ENCODE measurements at places on chromosomes 4 and X.
A peak's percentile ranks its signal among the peaks of the same experiment; 100 is the strongest.

DNA sequence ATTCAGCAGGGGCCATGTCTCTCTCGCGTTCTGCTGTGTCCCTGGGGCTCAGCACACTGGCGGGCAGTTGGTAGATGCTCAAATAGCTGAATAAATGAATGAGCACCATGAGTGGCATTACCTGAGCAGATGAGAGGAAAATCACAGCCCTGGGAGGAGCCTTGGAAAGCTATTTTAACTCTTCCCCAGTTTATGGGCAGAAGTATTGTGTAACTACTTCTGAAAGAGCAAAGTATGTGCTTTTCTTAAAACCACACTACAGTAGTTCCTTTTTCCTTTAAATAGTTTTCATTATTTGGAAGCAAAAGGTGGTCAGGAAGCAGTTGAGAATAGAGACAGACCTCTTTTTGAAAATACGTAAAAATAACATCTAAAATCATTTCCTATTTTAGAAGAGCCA lies 3.0 kb upstream of the PLAC1 start:
- no peak for DNase-seq

GRCh38 chrX:101176439-101176838 lies 43.1 kb upstream of the DRP2 start:
- no peak for DNase-seq

DNA sequence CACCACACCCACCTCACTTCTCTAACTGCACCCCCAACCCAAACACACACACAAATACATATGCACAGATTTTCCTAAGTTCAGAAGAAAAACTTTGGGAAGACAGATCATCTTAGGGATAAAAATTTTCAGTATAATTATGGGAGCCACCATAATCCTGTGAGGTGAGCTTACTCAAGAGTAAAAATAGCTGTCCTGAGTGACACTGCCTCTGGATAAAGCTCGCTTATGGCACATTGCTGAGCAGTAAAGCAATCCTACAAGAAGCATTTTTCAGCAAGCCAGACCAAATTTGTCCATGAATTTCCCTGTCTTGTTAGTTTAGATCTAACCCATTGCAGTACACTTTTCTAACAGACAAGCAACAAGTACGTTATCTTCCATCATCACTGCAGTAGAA lies 83.8 kb downstream of the INPP4B start:
- no peak for DNase-seq

DNA sequence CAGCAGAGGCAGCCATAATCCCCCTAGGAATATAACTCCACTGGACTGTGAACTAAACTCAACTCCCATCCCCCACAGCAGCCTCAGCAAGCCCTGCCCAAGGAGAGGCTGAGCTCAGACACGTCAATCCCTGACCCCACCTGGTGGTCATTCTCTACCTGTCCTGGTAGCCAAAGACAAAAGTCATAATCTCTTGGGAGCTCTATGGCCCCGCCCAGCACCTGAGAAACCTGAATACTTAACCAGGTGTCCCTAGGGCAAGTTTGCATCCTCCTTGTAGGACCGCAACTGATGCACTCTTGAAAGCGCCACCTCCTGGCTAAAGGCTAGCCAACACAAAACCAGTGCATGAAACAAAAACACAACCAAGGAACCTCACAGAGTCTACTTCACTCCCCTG lies 18.4 kb downstream of the CT47B1 start:
- DNase-seq = no peak

DNA sequence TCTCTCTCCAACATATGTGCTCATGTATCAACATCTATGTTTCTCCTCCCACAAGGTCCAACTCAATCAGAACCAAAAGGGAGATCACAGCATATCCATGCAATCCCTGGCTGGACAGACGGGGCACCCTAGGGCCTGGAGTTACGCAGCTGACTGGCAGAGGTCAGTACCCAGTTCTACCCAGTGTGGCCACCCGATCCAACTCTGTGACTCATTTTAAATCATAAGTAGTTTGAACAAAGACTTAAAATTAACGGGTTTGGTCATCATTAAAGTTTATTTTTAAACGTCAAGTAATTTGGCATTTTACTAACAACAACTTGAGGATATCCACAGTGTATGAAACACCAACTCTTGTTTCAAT lies 59.5 kb downstream of the APBB2 start:
- no peak for DNase-seq

DNA sequence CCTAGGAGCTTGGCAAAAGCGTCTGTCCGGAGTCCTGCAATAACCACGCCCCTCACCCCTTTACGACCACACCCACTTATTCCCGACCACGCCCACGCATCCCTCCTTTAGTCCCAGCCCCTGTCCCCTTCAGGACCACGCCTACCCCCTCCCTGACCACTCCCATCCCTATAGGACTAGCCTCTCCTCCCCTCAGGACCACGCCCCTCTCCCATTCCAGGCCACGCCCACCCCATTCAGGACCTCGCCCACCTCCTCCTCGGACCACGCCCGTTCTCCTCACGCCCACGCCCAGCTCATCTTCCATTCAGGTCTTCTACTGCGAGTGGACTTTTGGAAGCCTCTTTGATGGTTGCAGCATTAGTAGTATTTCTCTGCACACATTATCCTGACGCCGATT lies 131.2 kb upstream of the STX18 start:
- no peak for DNase-seq

GRCh38 chrX:118164138-118164537 lies 47.5 kb upstream of the KLHL13 start:
- no peak for DNase-seq

GRCh38 chrX:7179446-7179845 lies 31.5 kb upstream of the PUDP start:
- no peak for DNase-seq

GRCh38 chr4:41396214-41396613 lies 139.5 kb downstream of the UCHL1 start:
- no peak for DNase-seq

DNA sequence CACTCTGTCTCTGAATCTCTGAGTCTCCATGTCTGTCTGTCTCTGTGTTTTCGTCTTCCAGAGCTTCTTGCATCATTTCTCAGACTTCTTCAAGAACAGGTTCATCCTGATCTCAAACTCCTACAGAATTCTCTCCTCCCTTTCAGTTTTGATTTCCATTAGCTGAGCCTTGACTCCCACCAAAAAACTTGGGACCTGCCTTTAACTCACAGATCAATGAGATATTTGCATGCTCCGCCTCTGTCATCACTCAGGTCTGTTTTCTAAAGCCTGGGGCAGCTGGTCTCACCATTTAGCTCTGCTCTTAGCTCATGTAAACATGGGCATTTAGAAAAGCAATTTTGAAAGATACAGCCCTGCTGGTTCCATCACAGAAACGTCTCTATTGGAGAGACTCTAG lies 8.6 kb downstream of the DAPP1 start:
- no peak for DNase-seq

DNA sequence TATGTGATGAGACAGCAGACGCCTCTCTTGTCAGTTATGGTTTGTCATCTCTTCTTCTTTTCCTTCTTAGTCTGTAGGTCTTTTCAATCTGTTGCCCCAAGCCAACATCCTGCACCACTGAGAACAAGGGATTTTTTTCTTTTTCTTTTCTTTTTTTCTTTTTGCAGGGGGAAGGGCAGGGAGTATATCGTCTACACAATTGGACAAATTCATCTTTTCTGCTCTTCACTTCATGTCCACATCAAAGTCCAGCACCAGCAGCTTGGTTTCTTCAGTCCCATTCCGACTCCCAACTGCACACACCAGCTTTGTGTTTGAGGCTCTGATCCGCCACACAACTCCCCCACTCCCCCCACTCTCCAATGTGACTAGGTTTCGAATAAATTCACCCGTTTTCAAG lies 213.2 kb downstream of the FBXW7 start:
- no peak for DNase-seq

DNA sequence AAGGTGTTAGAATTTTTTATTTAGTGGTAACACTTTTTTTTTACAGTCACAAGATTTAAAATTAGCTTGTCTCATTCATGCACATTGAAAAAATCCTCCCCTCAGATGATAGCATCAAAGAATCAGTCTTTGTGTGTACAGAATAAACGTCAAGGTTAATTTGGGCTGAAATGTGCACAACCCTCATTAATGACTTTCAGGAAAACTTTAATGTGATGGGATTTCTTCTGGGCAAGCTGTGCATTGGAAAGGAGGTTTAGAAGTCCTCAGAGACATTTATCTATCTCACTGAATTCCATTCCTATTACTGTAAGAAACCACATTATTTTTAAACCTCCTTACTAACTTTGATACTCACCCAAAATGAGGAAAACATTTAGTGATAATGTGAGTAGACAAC lies 88.2 kb upstream of the TECRL start:
- DNase-seq = no peak

- no peak for DNase-seq
Measured at GRCh38 chr4:171721937-171722336, 91.3 kb upstream of the GALNTL6 start.

GRCh38 chr4:101938836-101939235 lies 148.3 kb downstream of the BANK1 start:
- no peak for DNase-seq

GRCh38 chr4:99885063-99885664 lies 9.1 kb downstream of the LAMTOR3 start:
- DNase-seq = peak; percentile 54

DNA sequence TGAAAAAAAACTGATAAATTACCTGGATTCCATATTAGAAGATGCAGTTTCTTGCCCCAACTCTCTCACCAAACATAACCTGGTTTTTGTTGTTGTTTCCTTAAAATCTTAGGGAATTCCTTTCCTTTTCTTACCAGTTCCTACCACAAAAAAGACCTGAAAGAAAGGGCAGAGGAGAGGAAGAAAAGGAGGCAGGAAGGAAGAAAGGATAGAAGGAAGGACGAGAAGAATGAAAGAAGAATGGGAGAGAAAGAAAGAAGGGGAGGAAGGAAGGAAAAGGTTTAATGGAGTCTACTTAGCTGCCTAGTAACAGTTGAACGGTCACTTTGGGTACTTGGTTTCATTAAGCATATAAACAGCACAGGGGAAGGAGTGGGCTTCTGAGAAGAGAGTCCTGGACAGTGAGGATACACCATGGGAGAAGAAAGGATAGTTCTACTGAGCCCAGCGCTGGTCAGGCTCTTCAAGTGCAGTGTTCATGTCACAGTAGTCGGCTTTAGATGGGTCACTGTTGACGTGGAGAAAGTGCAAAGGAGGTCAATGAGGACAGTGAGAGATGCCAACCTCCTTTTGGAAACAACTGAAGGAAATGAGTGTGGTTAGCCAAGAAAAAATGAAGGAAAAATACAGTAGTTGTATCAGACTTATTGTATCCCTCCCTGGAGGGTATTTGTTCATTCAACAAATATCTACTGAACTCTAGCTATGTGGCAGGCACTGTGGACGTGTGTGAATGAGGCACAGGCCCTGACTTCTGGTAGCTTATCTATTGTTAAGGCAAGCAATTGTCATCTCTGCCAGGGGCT lies 1.1 kb upstream of the CHIC2 start:
- DNase-seq = no peak

GRCh38 chr4:56698329-56698728 lies 17.2 kb upstream of the HOPX start:
- no peak for DNase-seq

- no peak for DNase-seq
Measured at GRCh38 chr4:15469402-15470127, at the start of gene CC2D2A. Gene CC2D2A (plus strand): TSS chr4:15469882. CDS start chr4:15475933, 6,051 bp downstream.
